ENCODE measurements at places on chromosomes 11 and 22.
A peak's percentile ranks its signal among the peaks of the same experiment; 100 is the strongest.

- no peak for DNase-seq
Observed at GRCh38 chr11:12013781-12014180, 5.4 kb upstream of the DKK3 start.

DNA sequence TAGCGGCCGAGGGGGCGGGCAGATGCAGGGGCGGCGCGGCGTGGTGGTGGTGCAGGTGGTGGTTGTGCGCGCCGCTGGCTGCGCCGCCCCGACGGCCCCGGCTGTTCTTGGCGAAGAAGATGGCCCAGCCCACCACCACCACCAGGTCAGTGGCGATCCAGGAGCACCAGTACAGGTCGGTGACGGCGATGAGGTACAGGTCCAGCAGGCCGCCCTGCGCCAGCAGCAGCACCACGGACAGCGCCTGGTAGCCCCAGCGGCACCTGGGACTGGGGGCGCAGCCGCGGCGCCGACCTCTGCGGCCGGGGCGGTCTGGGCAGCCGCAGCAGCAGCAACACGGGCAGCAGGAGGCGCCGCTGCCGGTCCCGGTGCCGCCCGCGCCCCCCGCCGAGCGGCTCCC is 879 bp downstream of the TMEM121B start:
- DNase-seq: peak; percentile 27

- no peak for DNase-seq
Observed at GRCh38 chr22:37172266-37173245, 15.5 kb downstream of the C1QTNF6 start.

- peak; percentile 97 for DNase-seq
Observed at GRCh38 chr22:50469377-50470305, 5.2 kb downstream of the SBF1 start.

DNA sequence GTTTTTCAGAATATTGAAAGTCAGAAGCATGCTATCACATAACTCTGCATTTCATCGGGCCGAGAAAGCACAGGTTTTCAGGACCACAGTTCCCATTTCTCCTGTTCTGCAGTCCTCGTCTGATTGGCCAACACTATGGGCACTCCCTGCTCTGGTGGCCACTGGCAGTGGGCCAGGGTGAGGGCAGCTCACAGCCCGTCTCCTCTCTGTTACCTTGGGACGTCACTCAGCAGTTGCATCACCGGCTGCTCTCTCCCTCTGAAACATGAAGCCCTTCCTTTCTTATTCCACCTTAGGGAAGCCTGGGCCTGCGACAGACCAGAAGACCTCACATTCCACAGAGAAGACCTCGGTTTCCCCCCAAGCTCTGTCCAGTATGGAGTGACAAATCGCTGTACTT is 11.4 kb upstream of the MICAL3 start:
- peak; percentile 77 for DNase-seq

GRCh38 chr11:11568651-11569229 is 53.1 kb downstream of the GALNT18 start:
- DNase-seq: no peak

DNA sequence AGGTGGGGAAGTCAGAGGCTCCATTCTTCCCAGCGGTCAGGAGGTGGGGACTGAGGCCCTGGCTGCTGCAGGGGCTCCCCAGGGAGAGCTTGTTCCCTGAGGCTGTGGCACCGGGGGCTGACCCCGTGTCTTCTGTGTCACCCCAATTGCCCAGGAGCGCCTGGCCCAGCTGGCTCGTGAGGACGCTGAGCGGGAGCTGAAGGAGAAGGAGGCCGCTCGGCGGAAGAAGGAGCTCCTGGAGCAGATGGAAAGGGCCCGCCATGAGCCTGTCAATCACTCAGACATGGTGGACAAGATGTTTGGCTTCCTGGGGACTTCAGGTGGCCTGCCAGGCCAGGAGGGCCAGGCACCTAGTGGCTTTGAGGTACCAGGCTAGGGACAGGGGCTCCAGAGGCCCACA is 53.2 kb downstream of the MYO7A start:
- no peak for DNase-seq

- DNase-seq: no peak
Observed at GRCh38 chr22:50581031-50581949, 1.4 kb downstream of the CHKB start.

GRCh38 chr22:28408709-28409108 is 270.9 kb downstream of the TTC28 start:
- DNase-seq: no peak

- DNase-seq: no peak
Observed at GRCh38 chr11:105152560-105152959, 13.0 kb upstream of the CARD18 start.

GRCh38 chr11:10310301-10310841 is 5.5 kb downstream of the ADM start:
- no peak for DNase-seq

GRCh38 chr22:33036881-33037280 is 21.3 kb downstream of the SYN3 start:
- DNase-seq: no peak

DNA sequence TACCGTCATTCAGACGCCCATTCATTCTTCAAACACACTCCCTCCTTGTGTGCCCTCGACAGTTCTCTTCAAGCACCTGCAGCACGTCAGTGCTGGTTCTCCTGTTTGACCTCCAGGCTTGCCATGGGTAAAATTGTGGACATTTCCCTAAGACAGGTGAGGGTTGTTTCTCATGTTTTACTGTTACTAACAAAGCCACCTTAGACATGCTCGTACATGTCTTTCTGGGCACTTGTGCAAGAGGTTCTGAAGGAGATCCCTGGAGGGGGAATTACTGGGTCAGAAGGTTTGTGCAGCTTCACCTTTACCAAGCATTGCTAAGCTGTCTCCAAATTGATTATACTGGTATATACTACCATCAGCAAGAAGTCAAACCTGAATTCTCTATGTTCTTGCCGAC is 189.7 kb upstream of the TMEM45B start:
- DNase-seq: no peak

GRCh38 chr22:29195118-29195963 is 10.4 kb upstream of the EMID1 start:
- no peak for DNase-seq

DNA sequence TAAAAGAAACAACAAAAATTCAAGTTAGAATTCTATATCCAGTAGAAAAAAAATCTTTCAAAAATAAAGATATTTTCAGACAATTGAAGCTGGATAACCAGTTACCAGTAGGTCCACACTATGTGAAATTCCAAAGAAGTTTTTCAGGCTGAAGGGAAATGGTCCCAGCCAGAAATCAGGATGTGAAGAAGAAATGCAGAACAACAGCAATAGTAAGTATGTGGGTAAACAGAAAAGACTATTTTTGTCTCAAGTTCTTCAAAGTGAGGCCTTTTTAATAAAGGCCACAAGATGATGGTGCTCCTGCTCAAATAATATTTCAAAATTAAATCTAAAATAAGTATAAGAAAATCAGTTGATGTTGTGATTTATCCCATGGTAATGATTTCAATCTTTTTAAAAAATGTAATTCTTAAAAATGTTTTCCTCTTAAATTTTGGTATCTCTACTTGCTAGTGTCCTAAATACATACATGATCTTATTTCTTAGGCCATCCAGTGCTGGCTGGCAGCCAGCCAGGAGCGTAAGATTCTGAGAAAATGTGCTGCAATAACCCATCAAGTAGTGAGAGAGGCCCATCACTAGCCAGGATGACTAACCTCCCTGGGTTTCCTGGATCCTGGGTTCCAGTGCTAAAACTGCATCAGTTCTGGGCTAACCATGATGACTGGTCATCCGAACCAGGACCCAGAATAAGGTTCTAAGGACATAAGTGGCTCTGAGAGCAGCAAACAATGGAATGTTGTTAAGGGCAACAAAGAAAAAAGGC is 15.6 kb upstream of the UCP3 start:
- DNase-seq: no peak

DNA sequence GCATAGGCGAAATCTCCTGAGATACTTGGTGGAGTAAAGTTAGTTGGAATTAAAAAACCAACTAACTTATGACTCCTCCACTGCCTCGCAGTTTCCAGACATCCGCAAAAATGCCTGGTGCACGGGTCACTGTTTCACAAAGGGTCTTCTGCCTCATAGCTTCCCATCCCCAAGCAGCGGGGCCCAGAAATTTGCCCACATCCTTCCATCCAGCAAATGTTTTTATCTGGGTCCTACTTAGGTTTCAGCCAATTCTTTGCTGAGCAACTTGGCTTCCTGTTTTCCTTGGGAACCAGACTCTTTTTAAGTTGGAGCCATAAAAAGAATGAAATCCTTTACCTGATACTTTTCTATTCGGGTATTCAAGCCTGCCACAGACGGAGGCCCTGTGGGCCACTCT is 36.2 kb downstream of the FZD4 start:
- DNase-seq: no peak

DNA sequence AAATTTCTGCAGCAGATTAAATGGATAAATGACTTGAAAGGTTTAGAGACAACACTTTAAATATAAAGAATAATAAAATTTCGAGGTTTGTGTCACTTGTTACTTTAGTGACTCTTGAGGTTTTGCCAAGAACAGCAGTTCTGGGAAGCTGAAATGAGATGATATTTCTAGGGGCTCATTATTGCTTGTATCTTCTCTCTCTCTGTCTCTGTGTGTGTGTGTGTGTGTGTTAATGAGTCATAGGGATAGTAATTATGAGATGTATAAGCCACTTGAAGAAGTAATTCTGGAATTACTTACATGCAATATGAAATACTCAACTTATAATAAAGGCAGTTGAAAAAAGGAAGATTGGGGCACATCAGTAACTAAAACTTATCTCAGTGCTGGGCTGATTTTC is 9.6 kb upstream of the OR10G7 start:
- DNase-seq: no peak

DNA sequence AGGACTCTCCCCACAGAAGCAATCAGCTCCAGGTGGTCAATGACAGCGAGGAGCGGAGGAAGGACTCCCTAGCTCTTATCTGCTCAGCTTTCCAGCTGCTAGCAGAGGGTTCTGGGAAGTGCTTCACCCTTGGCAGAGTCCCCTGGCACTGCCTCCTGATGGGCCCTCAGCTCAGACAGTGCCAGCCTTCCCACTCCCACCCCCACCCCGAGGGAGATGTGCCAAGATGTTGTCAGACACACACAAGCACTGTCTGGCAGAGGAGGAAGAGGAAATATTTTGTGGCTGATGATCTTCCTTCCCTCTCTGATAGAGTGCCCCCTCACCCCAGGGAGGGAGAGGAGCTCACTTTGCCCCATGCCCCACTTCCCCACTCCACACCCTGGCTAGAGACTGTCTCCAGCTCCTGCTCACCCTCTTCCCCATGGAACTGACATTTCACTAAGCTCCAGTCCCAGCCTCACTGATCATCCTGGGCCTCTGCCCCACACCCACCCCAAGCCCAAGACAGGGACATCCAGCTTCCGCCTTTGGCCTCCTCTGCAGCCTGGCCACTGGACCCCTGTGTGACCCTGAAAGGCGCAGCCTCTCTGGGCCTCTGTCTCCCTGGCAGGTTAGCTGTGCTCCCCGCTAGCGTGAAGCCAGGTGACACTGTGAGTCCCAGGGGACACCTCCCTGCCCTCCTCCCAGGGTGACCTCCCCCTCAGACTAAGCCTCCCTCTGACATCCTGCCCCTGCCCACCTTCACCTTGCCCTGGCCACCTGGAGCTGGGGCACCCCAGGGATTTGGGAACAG is 44.5 kb downstream of the SLCO2B1 start:
- DNase-seq: no peak

GRCh38 chr11:33723238-33723881 is 12.9 kb downstream of the CD59 start:
- DNase-seq: peak; percentile 43

DNA sequence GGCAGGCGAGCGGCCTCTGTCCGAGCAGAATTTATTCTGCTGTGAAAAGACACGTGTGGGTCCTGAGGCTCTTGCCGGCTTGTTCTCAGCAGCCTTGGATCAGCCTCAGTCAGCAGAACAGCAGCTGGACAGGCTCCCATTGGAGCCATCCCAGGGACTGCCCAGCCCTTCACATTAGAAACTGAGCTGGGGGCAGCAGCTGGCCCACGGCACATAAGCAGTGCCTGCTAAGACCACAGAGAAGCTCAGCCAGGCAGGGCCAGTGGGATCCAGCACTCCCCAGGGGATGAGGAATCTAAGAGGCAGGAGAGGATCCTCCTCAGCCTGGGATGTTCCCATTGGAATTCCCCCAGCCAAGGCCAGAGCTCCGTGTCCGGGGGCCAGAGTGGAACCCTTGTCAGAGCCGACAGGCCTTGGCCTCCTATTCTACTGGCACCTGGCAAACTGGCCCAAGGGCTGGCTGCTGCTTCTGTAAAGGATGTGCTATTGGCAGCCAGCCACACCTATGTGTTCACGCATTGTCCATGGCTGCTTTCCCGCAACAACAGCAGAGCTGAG is 18.2 kb downstream of the RTN4R start:
- no peak for DNase-seq

GRCh38 chr11:68843703-68844312 is 2.1 kb upstream of the CPT1A start:
- peak; percentile 93 for DNase-seq
